Heart left ventricle (tissue), 16 donors: ENCODE measurements at places on chromosomes 16 and 17.

DNA sequence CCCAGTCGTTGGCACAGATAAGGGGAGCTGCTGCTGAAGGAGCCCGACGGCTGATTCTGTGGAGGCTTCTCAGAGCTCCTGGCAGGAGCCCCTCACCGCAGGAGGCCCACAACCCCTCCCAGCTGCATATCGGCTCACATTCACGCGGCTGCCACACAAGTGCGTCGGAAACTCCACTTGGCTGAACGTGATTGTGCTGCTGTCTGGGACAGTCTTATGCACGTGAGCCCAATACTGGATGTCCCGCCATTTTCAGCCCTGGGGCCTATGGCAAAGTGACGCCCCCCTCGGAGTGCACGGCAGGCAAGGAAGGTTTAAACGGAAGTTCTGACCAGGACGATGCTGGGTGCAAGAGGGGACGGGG lies 8.7 kb upstream of the PITPNA start:
- DNase-seq: no peak

DNA sequence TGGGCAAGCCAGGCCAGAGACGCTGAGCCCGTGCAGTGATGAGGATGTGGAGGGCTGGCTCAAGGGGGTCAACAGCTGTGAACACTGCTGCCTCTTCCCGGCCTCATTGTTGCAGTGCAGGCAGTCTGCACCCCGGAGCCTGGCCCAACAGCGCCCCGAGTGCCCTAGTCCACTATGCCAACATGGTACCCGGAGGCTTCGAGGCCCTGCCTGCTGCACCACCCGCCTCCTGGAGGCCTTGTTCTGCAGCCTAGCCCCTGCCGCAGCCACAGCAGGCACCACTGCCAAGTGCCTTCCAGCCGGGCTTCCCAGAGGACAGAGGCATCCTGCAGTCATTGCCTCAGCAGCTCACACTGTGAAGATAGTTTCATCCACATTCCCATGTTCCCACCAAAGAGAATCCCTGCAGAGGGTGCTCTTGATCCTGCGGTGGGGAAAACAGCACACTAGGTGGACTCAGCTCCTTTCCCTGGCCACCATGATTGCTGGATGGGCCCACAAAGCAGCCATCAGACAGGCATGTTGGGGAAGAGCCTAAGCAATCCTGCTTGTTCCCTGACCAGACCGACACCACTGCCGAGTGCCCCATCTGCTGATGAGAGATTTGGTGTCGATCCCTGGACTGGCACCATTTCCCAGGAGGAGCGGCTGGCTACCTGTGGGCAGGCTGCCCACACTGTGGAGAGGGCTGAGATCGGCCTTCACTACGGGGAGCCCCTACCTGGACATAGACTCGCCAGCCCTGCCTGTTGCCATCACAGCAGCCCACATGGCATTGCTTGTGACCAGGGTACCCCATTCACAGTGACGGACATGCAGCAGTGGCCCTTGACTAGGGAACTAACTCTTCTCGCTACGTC lies 44.9 kb downstream of the USP22 start:
- DNase-seq: no peak

DNA sequence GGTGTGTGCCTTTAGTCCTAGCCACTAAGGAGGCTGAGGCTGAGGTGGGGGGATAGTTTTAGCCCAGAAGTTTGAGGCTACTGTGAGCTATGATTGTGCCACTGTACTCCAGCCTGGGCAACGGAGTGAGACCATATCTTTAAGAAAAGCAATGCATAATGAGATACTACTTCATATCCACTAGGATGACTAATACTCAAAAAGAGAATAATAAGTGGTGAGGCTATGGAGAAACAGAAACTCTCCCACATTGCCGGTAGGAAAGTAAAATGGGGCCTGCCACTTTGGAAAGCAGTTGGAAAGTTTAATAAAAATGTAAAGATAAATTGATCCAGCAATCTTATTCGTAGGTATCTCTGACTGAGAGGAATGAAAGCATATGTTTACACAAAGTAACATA lies 4.6 kb upstream of the NPIPB2 start:
- no peak for DNase-seq

DNA sequence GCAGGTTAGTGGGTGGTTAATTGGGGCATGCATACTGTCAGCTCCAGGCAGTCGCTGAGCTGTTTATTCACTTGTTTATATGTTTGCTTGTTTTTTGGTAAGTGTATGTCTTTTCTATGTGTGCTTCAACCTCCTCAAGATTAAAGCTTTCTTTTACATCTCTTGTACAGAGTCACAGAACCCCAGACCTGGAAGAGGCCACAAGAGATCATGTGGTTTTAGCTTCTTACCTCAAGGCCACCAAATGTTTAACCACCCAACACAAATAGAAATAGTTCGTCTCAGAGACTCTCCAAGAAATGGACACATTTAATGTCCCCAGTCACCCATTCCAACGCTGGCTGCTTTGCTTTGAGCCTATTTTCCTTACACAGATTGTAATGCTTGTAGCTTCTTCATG lies 11.8 kb upstream of the TMEM98 start:
- no peak for DNase-seq

- DNase-seq: no peak
Observed at GRCh38 chr16:505479-506245, 21.9 kb upstream of the CAPN15 start.

DNA sequence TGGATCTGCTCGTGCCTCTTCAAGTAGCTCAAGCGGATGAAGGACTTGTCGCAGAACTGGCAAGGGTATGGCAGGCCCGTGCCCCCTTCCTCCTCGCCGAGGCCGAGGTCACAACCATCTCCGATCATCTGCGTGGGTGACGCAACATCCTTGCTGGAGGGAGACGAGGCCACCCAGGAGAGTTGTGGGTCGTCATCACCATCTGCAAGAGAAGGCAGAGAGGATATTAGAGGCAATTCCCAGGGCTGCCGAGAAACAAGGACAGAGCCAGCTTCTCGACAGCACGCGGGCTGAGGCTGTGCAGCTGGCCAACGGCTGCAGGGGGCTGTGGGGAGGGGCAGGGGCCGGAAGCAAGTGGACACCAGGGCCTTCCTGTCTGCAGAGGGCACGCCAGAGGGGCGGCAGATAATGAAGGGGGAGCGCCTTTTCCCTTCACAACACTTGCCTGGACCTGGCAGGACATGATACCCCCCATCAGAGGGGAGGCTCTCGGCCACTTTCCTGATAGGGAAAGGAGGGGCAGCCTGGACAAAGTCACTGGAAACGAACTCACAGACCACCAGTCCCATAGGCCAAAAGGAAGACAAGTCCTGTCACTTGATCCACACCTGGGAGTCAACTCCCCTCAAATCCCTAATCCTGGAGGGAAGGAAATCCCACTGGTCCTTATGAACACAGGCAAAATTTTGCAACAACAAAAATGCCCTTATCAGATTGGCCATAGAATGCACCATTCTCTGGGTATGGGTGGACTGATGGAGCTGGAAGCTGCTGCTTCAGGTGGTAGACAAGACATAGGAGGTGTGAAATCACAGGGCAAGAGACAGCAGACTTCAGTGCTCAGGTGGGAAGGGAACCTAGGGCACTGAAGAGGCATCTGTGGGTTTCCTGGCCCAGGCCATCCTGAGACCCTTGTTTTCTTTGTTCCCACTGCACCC lies 217.0 kb downstream of the ZNF423 start:
- DNase-seq: peak; percentile 82
